ENCODE measurements at places on chromosomes 11 and 22.

DNA sequence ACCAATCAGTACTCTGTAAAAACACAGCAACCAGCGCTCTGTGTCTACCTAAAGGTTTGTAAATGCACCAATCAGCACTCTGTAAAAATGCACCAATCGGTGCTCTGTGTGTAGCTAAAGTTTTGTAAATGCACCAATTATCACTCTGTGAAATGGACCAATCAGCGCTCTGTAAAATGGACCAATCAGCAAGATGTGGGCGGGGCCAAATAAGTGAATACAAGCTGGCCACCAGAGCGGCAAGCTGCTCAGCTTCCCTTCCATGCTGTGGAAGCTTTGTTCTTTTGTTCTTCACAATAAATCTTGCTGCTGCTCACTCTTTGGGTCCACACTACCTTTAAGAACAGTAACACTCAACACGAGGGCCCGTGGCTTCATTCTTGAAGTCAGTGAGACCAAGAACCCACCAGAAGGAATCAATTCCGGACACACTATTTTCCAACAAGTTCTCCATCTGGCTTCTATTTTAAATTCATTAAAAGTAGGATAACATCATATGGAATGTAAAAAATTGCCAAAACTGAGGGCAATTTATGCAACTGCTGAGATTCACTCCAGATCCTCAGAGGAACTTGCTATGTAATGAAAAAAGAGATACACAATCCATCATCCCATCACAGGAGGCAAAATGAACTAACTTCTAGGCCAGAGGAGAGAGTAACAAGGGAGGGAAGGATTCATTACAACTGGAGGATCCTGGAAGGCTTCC is 3.1 kb upstream of the PANX1 start:
- DNase-seq, result no peak

DNA sequence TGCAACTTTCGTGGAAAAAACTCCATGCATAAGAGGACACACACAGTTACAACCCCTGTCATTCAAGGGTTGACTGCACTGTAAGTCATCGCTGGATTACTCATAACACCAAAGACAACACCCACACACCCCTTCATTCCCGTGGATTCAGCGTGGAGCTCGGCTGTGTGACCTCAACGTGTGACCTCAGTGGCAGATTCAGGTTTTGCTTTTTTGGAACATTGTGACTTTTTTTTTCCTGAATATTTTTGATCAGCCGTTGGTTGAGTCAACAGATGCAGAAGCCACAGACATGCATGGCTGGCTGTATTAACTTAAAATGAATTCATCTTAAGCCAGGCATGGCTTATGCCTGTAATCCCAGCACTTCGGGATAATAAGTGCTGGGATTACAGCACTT is 19.7 kb upstream of the MUC5AC start:
- no peak for DNase-seq

DNA sequence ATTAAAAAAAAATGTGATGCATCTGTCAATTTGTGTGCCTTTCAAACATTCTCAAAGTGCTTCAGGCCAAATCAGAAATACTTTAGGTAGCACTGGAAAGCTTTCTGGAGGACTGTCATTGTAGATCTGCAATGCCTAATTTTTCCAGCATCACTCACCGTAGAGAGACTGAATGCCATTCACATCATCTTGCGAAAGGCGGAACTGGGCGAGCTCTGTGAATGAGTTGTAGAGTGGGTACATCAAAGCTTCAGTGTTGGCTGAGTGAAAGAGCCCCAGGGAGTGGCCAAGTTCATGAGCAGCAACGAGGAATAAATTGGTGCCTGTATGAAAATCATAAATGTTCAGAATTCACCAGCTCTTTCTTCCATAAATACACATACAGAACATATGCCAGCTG is 4.0 kb downstream of the MMP10 start:
- DNase-seq, result no peak

DNA sequence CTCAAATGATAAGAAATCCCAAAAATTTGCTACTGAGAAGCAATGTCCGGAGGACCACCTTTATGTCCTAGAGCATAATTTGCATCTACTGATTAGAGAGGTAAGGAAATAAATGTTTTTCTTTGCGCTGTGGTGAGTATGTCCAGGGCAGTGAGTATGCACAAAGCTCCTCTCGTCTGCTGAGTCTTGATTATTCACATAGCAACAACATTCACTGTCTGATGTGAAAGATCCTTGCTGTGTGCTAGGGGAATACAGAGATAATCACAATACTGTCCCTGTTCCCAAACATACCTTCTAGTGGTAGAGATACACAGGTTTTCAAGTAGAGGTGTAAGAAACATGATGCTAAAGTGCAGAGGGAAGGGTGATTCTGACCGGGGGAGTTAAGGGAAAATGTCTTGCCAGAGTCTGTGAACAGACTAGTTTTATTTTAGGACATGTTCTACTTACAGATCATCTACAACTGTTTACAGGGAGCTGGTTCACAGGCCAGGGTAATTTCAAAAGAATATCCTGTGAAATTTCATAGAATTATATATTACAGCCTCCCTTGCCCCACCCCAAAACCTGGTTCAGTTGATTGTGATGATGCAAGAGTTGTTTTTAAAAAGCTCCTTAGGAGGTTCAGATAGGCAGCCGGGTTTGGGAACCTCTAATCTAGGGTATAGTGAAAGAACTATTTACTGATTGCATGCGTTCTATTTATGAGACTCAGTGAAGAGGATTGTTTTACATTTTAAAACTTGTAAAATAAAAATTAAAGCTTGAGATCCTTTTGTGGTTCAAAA is 12.6 kb downstream of the MED17 start:
- no peak for DNase-seq
